ENCODE measurements at places on chromosomes 12 and 14. TPM values are rescaled to one million over a fixed set of nuclear protein-coding genes. Genes with fewer than 3 reads are reported as not detected.
A peak's percentile ranks its signal among the peaks of the same experiment; 100 is the strongest.

GRCh38 chr12:78898416-78898815 lies 33.8 kb downstream of the SYT1 start:
- DNase-seq = peak; percentile 66
- H3K27me3 ChIP-seq = no peaks in the 10 kb centered on the region
- no peaks in the 10 kb centered on the region for H3K4me1 ChIP-seq
- no peak overlapping the region for H3K27ac ChIP-seq
- no peaks in the 10 kb centered on the region for H3K36me3 ChIP-seq

- no peaks in the 10 kb centered on the region for H3K27me3 ChIP-seq
- no peak overlapping the region for H3K4me3 ChIP-seq
- H3K27ac ChIP-seq = no peak overlapping the region
- H3K4me1 ChIP-seq = peaks cover 1% of the 10 kb centered on the region
- no peaks in the 10 kb centered on the region for H3K36me3 ChIP-seq
- no peak for DNase-seq
Measured at GRCh38 chr12:31508436-31509150, 82.3 kb downstream of the DENND5B start.

GRCh38 chr12:20778969-20779368 lies 31.5 kb upstream of the SLCO1B3 start:
- H3K27me3 ChIP-seq = no peaks in the 10 kb centered on the region
- no peak for DNase-seq
- no peaks in the 10 kb centered on the region for H3K4me1 ChIP-seq
- H3K4me3 ChIP-seq = no peak overlapping the region

Gene B4GALNT3
- 42.2 TPM for polyA plus RNA-seq

Gene GLIPR1L1
- polyA plus RNA-seq = not detected

Gene OAS1
- 26.2 TPM for polyA plus RNA-seq

Gene CLEC1B
- not detected for polyA plus RNA-seq

Measured in stomach (tissue), 19 donors.